Esophagus squamous epithelium (tissue), 5 donors: ENCODE measurements at places on chromosomes 16 and 17.

DNA sequence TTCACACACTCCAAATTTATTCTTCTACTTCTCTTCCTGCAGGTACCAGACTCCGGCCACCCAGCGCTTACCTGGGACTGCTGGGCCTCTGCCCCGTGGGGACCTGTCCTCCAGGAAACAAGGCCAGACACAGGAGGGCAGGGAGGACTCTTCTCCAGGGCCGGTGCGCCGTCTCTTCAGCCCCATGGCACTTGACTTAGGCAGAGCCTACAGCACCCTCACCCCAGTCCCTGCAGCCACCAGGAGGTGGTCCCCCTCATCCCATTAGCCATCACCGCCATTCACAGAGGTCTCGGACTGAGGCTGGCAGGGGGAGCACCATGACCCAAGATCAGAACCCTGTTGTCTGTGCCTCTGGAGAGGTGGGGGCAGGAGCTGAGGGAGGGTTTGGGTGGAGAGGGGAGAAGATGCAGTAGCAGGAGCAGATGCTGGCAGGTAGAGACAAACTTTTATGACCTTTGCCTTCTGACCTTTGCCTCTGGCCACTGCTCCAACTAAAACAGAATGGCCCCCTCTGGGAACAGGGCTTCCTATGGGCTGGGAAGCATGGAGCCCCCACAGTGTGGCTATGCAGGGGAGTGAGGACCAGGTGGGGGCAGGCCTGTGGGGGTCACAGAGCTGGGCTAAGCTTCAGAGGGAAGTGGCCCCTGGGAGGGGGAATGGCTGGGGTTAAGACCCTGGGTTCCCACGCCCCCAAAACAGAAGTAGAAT lies 1.7 kb upstream of the GCGR start:
- no peak for DNase-seq

DNA sequence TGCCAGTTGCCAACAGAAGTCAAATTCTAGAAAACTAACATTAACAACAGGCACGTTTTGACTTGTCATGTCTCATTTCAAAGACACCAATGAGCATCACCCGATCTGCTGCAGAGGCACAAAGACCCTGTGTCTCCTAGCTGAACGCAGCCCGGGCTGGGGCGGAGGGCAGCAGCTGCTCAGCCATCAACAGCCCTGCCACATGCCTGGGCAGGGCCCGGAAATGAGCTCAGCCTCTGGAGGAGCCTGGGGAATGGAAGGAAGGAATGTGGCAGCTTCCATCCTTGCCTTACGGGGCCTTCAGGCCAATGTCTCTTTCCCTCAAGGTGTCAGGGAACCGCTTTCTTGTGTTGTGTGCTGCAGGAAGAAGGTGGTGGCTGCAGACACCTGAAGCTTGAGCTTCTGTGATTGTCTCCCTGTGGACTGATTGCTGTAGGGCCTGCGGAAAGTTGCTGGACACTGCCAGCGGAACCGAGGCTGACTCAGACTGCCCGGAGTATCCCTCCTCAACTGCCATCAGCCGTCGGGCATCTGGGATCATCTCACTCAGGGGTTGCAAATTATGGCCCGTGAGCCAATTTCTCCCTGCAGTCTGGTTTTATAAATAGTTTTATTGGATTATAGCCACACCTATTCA lies 7.3 kb downstream of the CDH13 start:
- no peak for DNase-seq

GRCh38 chr17:57550668-57551315 lies 194.3 kb downstream of the CCDC182 start:
- no peak for DNase-seq

DNA sequence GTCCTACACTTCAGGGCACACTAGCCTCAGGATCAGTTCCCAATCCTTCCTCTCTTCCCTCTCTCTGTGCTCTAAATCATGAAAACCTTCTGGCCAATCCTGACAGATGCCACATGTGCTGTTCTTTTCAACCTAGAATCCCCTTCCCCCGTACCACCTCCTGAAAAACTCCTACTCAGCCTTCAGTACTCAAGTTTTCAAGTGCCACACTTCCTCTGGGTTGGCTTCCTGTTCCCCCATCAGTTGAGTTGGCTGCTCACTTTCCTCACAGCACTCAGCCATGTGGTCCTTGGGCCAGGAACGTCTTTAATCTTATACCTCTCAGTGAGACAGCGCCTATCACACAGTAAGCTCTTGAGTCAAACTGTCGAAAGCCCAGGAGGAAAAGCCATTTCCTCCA lies 3.3 kb downstream of the ASPHD1 start:
- no peak for DNase-seq

DNA sequence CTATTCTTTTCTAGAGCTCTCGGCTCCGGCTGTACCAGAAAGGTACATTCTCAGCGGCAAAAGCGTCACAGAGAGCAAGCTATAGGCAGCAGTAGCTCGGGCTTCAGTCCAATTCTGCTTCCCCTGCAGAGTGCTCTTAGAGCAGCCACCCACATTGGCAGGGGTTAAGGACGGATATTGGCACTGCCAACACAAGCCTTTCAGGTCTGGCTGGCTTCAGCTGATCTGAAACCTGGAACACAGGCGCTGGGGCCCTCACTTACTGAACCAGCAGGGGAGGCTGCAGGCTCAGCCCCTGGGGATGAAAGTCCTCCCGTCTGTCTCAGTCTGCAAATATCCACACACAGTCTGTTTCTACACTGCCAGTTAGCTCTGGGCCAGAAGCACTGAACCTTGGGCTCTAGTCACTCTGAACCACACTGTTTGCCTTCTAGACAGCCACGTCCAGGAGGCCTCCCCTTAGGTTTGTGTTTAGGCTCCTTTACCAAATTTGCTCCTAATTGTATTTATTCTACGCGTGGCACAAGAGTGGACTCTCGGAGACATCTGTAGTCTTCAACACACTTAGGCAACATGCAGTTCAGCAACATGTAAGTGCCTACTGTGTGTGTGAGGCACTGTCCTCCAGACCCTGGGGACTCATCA lies 40.1 kb downstream of the HIC1 start:
- no peak for DNase-seq

- no peak for DNase-seq
Observed at GRCh38 chr16:15533386-15533785, 99.0 kb downstream of the BMERB1 start.

- DNase-seq = no peak
Observed at GRCh38 chr17:69947027-69947759, 127.8 kb upstream of the KCNJ16 start.

DNA sequence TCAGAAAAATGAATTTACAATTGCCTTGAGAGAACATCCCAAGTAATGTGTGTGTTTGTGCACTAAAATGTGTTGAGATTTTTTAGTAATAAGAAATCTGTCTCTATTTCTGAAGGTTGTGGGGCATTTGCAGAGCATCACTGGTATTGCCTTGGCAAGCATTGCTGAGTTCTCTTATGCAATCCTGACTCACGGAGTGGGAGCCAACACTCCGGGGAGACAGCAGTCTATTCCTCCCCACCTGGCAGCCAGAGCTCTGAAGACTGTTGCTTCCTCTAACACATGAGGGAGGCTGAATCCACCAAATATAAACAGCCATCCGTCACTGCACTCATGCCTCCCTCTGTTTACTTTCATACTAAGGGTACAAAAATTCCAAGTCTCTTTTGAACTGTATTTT lies 10.6 kb downstream of the CNTD1 start:
- DNase-seq = no peak

DNA sequence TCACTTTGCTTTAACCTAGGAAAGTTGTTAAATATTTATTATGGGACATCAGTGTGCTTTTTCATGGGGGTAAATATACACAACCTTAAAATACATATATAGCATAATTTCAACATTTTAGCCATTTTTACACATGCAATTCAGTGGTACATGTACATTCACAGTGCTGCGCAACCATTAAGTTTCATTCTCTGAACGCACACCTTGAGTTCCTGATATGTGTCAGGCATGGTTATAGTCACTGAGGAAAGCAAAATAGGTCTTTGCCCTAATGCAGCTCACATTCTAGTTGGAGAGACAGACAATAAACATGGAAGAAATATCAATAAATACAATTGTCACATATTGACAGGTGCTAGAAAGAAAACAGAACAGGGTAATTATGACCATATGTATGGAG lies 12.8 kb upstream of the CNEP1R1 start:
- DNase-seq = no peak

DNA sequence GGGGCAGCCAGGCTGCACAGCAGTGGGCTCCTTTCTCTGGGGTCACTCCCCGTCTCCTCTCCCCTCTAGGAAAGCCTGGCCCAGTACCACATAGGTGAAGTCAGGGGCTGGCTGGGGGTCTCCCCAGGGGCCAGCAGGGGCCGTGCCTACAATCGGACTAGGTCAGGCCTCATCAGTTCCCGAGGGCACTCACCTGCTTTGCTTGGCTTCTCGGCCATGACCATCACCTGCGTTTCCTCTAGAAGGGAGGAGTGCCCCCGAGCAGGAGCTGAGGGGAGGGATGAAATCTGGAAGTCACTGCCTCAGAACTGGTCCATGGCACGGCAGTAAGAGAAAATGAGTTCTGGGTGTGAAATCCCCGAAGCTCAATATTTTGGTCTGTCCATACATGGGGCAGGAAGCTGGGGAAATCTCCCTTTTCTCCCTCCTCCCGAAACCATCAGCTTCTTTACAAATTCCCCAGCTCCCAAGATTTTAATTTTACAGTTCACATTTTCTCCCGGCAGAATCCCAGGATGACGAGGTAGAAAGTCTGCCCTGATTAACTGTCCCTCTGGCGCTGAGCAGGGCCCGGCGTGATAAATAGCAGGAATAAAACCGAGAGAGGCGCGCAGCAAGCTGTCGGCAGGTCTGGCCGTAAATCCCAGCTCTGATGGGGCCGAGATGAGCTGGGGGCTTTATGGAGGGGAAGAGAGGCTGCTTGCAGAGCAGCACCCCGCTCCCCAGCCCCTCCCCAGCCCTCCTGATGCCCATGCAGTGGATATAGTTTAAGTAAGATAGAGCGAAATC lies 172.1 kb downstream of the RBFOX3 start:
- no peak for DNase-seq

- DNase-seq = no peak
Observed at GRCh38 chr16:74667255-74667700, 601 bp upstream of the RFWD3 start.

GRCh38 chr17:13626703-13627102 lies 25.0 kb upstream of the HS3ST3A1 start:
- DNase-seq = no peak

DNA sequence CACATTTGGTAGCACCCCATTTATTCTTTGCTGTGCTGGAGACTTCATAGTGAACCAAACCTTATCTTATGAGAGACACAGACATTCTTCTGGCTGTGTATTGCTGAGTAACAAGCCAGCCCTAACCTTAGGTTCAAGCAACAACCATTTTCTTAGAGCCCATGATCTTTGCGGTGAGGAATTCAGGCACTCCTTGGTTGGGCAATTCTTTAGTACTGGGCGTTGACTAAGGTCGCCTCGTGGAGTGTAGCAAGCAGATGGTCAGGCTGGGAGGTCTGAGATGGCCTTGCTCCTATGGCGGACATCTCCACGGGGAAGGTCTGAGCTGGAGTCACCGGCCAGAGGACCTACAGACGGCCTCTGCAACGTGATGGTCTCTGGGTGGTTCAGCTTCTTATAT lies 43.1 kb downstream of the ARSG start:
- no peak for DNase-seq

GRCh38 chr16:20829536-20829935 lies 23.2 kb downstream of the REXO5 start:
- no peak for DNase-seq

GRCh38 chr17:66337866-66338485 lies 35.6 kb downstream of the PRKCA start:
- DNase-seq = no peak

- no peak for DNase-seq
Observed at GRCh38 chr16:60907645-60908044, 1128.6 kb downstream of the CDH8 start.

DNA sequence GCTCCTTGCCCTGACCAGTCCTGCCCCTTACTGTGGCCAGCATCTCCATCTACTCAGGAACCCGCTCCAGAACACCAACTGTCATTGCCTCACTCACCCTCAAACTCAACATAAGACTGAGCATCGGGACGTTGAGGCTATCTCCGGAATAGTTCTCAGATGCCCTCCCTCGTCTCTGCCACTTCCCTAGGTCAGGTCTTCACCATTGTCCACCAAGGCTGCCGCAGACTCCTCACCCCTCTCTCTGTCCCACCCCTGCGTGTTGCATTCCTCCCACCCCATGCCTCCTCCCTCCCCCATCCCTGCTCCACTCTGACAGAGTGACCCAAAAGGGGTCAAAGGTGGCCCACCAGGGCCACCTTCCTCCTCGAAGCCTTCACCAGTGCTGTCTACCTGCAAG lies 37.2 kb downstream of the C17orf67 start:
- DNase-seq = no peak

DNA sequence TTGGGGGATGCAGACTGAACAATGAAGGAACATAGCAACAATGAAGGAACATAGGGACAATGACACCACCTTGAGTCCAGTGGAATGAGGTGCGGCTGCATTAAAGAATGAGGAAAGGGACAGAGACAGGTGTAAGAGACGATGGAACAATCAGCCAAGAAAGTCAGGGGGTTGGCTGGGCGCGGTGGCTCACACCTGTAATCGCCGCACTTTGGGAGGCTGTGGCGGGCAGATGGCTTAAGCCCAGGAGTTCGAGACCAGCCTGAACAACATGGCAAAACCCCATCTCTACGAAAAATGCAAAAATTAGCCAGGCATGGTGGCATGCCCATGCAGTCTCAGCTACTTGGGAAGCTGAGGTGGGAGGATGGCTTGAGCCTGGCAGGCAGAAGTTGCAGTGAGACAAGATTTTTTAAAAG lies 13.6 kb upstream of the CBFB start:
- no peak for DNase-seq

DNA sequence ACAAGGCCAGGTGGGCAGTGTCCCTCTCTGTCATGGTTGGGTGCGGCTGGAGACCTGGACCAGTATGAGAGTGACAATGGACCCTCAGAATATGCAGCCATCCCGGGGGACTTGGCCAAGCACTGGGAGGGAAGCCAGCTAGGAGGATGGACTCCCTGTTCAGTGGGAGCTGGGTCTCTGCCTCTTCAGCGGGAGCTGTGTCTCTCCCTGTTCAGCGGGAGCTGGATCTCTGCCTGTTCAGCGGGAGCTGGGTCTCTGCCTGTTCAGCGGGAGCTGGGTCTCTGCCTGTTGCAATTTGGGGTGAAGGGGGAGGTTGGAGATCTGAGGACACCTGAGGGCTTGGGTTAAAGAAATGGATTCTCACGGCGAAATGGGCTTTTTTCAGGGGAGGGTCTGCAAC lies 3.8 kb upstream of the PRSS33 start:
- DNase-seq = no peak

GRCh38 chr17:49748791-49749190 lies 15.1 kb downstream of the FAM117A start:
- DNase-seq = no peak

GRCh38 chr17:55705847-55706246 lies 16.8 kb downstream of the TMEM100 start:
- DNase-seq = no peak

GRCh38 chr16:23156946-23157460 lies 7.8 kb upstream of the USP31 start:
- DNase-seq = no peak

GRCh38 chr17:4208238-4208637 lies 55.5 kb downstream of the ANKFY1 start:
- no peak for DNase-seq

GRCh38 chr17:57040571-57040970 lies 44.5 kb upstream of the AKAP1 start:
- no peak for DNase-seq

GRCh38 chr16:78473031-78473699 lies 373.7 kb downstream of the WWOX start:
- no peak for DNase-seq

GRCh38 chr17:37148156-37148555 lies 199.4 kb downstream of the AATF start:
- DNase-seq = no peak
